NCI-H2081 (cell line): ENCODE measurements at places on chromosomes 11 and 22.
A peak's percentile ranks its signal among the peaks of the same experiment; 100 is the strongest.

DNA sequence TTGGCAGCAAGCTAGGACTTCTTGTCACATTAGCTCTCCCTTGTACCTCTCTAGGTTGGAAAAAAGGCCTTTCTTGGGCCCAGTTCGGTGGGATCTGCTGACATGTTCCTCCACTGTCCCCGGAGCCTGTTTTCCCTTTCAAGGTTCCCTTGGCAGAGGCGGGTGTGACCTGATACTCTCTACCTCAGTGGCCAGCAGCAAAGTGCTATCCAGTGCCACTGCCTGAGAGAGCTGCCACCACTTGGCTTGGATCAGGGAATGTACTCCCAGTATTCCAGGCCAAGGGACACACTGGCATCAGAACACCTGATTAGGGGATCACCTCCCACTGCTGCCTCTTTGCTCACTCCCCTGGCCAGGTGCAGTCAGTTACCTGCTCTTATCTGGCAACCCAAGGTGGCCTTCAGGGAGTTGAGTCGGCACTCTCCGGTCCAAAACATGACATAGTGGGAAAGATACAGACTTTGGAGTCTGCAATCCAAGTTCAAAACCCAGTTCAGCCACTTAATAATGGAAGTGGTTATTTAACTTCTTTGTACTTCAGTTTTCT is 17.8 kb upstream of the NAV2 start:
- no peak for DNase-seq

- no peak for DNase-seq
Measured at GRCh38 chr11:15048616-15049015, 24.8 kb upstream of the CALCB start.

- DNase-seq, result peak; percentile 63
Measured at GRCh38 chr11:26753723-26754504, 32.1 kb upstream of the SLC5A12 start.

DNA sequence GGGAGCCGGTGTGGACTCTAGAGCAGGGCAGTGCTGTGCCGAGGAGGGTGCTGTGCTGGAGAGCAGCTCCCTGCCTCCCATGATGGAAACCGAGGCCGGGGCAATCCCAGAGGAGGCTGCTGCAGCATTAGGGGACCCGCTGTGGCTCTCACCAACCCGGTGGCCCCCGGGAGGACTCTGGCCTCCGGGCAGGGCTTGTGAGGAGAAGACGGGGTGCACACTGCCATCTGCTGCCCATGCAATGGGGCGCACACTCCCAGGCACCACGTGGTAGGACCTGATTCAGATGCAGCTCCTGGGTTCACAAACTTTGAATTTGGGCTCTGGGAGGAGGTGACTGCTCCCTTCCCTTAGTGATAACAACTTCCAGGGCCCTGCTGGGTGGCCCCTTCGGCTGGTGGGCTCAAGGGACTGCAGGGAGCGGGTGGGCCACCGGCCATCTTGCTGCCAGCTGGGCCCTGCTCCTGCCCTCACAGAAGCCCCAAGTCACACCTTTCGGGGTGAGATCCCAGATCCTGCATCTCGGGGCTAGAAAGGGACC is 93.8 kb upstream of the FGF3 start:
- no peak for DNase-seq

- DNase-seq, result peak; percentile 52
Measured at GRCh38 chr22:22156716-22157347, 87.8 kb upstream of the VPREB1 start.

GRCh38 chr11:107018902-107019493 is 722 bp upstream of the GUCY1A2 start:
- DNase-seq, result no peak

DNA sequence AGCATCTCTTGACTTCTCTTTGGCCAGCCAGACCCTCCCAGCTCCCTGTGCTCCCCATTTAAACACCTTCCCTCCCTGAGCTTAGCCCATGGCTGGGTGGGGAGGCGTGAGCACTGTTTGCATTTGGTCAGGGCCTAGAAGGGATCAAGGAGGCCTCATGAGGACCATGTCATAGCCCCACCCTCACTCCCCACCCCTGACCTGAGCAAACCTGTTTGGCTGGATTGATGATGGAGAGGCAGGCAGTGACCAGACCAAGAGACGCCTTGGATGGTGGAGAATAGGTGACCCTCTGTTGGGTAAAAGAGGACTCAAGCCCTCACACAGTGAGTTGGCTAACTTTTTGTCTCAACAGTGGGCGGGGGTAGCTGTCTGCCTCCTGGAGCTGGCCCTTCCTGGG is 49.9 kb downstream of the ST3GAL4 start:
- no peak for DNase-seq

- DNase-seq, result no peak
Measured at GRCh38 chr11:5611627-5612026, 13.2 kb upstream of the TRIM34 start.

- peak; percentile 80 for DNase-seq
Measured at GRCh38 chr11:116640641-116641402, 132.0 kb downstream of the BUD13 start.

GRCh38 chr22:30882184-30882717 is 86.3 kb downstream of the MORC2 start:
- DNase-seq, result no peak

- no peak for DNase-seq
Measured at GRCh38 chr11:82671451-82671850, 62.2 kb downstream of the FAM181B start.

DNA sequence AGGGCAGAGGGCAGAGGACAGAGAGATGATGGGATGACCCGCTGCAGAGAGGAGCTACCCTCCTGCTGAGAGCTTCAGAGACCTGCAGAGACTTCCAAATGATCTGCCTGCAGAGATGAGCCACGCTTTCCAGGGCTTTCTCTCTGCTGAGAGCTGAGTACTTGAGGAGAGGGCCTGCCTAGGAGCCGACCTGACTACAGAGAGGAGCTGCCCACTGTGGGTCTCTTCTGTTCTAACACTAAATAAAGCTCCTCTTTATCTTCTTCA is 45.9 kb upstream of the SC5D start:
- no peak for DNase-seq

DNA sequence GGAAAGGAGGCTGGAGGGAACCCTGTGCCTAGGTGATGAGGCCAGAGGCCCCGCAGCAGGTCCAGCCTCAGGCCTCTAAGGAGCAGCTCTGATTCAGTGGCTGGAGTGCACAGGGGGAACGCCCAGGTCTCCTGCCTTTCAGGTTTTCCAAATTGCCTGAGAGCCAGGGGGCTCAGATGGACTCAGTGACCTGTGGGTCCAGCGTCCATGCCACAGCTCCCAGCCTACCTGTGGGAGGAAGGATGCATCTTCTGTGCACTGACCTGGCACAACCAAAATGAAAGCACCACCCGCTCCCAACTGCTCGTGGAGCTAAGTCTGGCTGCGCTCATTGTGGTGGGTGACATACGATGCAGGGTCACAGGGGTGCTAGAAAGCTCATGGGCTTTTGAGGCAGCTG is 82.8 kb downstream of the FEZ1 start:
- DNase-seq, result no peak

- DNase-seq, result no peak
Measured at GRCh38 chr11:75425422-75425821, 7.6 kb downstream of the KLHL35 start.

- no peak for DNase-seq
Measured at GRCh38 chr22:39266398-39267030, 21.7 kb upstream of the PDGFB start.

DNA sequence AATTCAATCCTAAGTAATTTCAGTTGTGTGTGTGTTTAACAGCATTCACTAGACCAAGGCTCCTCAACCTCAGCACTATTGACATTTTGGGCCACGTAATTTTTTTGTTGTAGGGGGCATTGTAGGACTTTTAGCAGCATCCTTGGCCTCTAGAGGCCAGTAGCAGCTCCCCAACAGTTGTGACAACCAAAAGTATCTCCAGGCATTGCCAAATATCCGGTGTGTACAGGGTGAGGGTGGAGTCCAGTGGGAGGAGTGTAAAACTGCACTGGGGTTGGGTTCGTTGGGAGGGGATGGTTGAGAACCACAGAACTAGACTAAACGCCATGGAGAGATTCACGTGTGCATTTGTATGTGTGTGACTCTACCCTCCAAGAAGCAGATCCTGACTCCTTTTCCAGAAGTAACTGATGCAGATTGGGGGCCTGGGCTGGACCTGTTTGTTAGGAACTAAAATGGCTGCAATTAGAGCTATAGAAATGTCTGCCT is 5.9 kb upstream of the PHF21A start:
- no peak for DNase-seq

GRCh38 chr11:46675288-46675851 is 25.0 kb downstream of the ARHGAP1 start:
- DNase-seq, result no peak

DNA sequence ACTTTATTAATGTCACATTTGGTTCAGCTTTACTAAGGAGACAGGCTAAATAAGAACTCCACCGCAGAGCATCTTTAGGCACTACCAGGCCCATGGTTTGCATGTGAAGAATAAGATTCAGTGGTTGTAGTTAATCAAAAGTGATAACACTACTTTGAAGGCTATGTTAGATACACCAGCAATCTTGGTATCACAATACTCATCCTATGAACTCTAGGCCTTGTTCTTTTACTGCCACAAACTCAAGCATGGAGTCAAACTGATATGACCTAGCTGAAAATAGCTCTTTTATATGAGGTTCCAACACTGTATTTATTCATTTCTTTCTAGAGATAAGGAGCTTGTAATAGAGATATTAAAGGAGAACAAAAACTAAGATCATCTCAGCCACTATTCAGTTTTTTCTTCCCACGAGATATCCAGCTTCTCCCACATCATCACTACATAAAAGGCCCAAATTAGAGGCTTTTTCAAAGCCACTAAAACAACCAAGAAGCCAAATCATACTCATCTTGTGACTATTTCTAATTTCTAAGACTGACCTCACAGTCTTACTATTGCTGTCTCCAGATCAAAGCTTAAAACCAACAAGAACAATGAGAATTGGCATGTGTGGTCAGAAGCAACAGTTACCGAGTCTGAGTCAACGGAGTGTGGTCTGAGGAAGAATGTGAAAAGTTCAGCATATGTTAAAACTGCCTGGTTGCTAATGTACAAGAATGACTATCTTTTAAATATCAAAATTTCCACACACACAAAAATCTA is 25.1 kb upstream of the GUCY1A2 start:
- DNase-seq, result no peak

DNA sequence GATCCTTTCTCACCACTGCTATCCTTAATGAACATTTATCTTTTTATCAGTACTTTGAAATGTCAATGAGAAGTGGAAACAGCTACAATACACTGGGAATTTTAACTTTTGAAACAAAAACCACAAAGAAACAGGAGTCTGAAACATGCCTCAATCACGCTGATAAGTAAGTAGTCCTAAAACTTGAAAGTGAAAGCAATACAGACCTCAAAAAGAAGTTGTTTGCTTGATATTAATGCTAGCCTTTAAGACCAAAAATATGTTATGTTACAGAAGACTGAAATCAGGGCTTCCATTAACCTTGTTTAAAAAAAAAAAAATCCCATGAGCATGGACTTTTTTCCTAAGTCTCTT is 21.3 kb downstream of the PHF21A start:
- DNase-seq, result no peak

DNA sequence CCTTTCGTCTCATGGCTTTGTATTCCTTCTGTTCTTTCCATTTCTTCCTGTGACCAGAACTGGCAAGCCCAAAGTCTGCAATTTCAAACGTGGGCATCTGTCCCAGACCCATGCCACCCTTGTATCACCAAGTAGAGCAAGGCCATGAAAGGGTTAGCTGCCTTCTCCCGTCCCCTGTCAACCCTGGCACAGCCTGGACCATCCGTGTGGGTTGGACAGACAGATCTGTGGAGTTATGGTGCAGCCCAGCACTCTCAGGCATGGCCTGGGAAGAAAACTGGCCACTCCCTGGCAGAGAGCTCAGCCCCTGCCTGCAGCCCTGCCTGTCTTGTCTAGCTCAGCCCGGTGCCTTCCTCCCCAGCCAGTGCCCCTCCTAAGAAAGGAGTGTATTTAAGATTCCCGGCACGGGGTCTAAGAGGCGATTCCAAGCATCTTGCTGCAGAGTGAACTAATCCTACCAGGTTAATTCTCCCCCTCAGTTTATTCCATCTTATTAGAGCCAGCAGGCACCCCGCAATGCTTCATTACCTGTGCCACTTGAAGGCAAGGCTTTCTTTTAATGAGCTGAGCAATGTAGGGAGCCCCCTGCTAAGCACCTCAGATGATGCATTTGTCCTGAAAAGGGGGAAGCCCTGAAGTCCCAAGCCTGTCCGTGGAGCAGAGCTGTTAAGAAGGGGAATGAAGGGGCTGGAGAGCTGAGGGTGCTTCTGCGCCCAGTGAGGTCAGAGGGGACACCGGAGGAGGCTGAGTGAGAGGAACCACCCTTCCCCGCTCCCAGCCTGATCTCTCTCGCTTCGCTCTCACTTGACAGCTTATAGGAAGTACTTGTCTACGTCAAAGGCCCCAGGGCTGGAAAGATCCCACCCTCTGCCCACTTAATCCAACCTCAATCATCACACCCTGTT is 130.6 kb downstream of the SPATA19 start:
- no peak for DNase-seq

DNA sequence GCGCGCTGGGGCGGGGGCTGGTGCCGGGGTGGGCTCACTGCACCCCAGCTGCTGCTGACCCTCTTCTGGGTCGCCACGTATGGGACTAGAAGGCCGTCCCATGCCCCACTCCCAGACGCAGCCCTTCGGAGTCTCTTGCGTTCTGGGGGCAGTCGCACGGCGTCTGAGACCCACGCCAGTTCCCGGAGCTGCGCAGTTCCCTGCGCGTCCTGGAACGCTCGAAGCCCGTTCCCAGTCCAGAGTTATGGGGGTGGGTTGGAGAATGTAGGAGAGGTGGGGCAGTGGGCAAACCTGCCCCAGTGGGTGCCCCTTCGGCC is 375 bp downstream of the LAYN start:
- no peak for DNase-seq

DNA sequence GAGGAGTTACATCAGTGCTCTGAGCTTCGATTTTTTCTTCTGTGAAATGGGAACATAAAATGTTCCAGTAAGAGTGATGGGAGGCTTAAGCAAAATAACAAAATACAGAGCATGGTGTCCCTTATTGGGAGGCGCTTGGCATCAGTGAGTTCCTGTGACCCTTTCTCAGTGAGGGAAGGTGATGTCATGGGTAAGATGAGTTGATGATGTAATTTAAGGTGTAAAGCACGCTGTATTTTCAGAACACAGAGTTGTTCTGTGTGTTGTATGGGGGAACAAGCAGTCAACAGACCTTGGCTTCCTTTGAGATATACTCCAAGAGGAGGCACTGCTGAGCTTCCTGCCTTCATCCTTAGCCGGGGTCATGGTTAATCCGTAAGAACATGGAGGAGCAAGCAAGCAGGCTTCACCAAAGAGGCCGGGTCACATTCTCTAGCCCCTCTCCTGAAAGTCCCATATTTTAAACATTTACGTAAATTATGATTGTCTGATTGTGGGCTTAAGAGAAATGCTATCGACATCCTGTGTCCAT is 266.7 kb downstream of the LARGE1 start:
- DNase-seq, result no peak

- DNase-seq, result no peak
Measured at GRCh38 chr22:19169002-19169946, 9.3 kb downstream of the SLC25A1 start.

GRCh38 chr11:1642288-1643145 is 12.9 kb downstream of the KRTAP5-5 start:
- DNase-seq, result no peak

GRCh38 chr22:28143961-28144745 is 225.1 kb upstream of the PITPNB start:
- DNase-seq, result no peak
